WTC11 (cell line): ENCODE measurements at places on chromosomes 16 and 17. TPM values are rescaled to one million over a fixed set of nuclear protein-coding genes. Genes with fewer than 3 reads are reported as not detected.

GRCh38 chr17:5522476-5522875 is 36.1 kb downstream of the MIS12 start:
- H3K4me3 ChIP-seq, result no peak overlapping the region
- no peak for DNase-seq
- H3K36me3 ChIP-seq, result no peaks in the 10 kb centered on the region

GRCh38 chr17:27384726-27385125 is 71.5 kb upstream of the KSR1 start:
- DNase-seq, result no peak
- H3K27me3 ChIP-seq, result no peaks in the 10 kb centered on the region
- no peak overlapping the region for H3K27ac ChIP-seq
- H3K4me1 ChIP-seq, result no peaks in the 10 kb centered on the region

- no peaks in the 10 kb centered on the region for H3K27me3 ChIP-seq
- no peak for DNase-seq
- H3K4me3 ChIP-seq, result no peak overlapping the region
- no peaks in the 10 kb centered on the region for H3K4me1 ChIP-seq
- peaks cover 10% of the 10 kb centered on the region; the same call in 1 of the 2 replicates for H3K36me3 ChIP-seq
These were observed 9.1 kb downstream of the DEXI start for GRCh38 chr16:10932959-10933710.

GRCh38 chr17:77325577-77326075 is 184.9 kb downstream of the SEC14L1 start:
- DNase-seq, result peak; percentile 10
- H3K36me3 ChIP-seq, result no peaks in the 10 kb centered on the region; the same call in 1 of the 2 replicates

DNA sequence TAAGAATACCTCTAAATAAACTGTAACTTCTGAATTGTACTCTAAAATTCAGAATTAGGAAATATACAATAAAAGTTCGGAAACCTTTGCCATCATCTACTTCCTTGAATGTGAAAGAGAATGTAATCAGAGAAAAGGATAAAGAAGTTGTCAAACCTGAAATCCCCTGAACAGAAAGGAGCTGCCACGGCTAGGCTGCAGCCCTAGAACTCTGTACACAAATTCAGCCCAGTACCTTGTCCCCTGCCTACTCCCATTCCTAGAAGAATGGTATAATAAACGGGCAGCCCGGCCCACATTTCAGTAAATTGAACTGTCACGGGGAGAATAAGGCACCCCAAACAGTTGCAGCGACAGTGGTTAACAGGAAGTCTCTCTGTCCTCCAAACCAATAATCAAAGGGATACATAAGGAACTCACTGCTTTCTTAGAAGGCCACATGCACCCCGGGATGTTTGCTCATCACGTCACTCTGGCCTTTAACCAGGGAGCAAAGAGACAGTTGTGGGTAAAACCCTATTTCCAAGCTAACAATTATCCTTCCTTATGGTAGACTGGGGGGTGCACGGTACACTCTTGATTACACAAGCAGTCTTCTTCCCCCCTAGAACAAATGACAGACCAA is 24.3 kb upstream of the RFFL start:
- H3K4me1 ChIP-seq, result peaks cover 54% of the 10 kb centered on the region
- no peak overlapping the region for H3K27ac ChIP-seq
- H3K4me3 ChIP-seq, result peak overlapping the region; percentile 87
- no peak for DNase-seq
- peaks cover 4% of the 10 kb centered on the region for H3K27me3 ChIP-seq

GRCh38 chr16:11976850-11977375 is 379 bp downstream of the SNX29 start:
- peak overlapping the region; percentile 100 for H3K4me3 ChIP-seq
- peaks cover 22% of the 10 kb centered on the region for H3K4me1 ChIP-seq
- DNase-seq, result no peak
- no peaks in the 10 kb centered on the region; the same call in 1 of the 2 replicates for H3K36me3 ChIP-seq

DNA sequence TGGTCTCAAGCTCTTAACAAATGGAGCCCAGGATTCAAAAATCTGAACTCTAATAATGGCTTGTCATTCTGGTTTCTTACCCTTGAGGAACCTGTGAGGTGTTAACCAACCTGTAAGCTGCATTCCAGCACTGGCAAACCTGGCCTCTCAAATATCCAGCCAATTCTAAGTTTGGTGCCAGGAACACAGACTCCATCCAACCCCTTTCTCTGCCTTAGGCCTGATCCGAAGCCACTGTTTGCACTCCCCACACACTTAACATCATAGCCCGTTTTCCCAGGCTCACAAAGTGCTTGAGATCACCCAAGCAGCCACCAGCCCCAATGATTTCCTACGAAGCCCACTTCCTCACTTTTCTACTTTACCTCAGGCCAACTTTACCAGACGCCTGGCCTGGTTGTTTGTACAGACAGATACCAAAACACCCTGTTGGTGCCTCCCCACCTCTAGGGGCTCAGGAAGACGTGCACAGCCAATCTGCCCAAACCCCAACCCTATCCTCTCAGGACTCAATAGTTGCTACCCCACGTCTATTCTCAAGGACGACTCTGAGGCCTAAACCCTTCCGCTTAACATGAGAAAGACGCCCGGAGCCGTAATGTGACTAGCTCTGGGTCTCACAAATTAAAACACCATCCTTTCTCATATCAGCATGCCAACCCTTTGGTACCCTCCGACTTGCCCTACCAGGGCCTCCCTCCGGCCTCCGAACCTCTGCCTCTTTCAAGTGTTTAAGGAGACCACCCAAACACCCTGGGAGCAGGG is 3.2 kb upstream of the PER1 start:
- H3K27me3 ChIP-seq, result peaks cover 3% of the 10 kb centered on the region; the same call in 1 of the 2 replicates
- peaks cover 22% of the 10 kb centered on the region for H3K4me1 ChIP-seq
- no peak overlapping the region for H3K4me3 ChIP-seq
- no peak overlapping the region; the same call in 1 of the 2 replicates for H3K27ac ChIP-seq
- H3K36me3 ChIP-seq, result no peaks in the 10 kb centered on the region; the same call in 1 of the 2 replicates
- DNase-seq, result no peak

GRCh38 chr17:75152922-75153779 is 1.2 kb downstream of the JPT1 start:
- H3K27me3 ChIP-seq, result peaks cover 3% of the 10 kb centered on the region; the same call in 1 of the 2 replicates
- peak overlapping the region; percentile 97 for H3K4me3 ChIP-seq
- peak; percentile 47 for DNase-seq
- H3K4me1 ChIP-seq, result peaks cover 45% of the 10 kb centered on the region
- peak overlapping the region; percentile 90 for H3K27ac ChIP-seq

- no peaks in the 10 kb centered on the region for H3K36me3 ChIP-seq
- no peak for DNase-seq
- no peak overlapping the region for H3K4me3 ChIP-seq
- peaks cover 16% of the 10 kb centered on the region for H3K4me1 ChIP-seq
- no peak overlapping the region for H3K27ac ChIP-seq
- 0 out of 2 replicates have a peak, but pooled peaks cover 4% of the 10 kb centered on the region for H3K27me3 ChIP-seq
These were observed 5.3 kb upstream of the CCL1 start for GRCh38 chr17:34368196-34368945.

- peaks cover 17% of the 10 kb centered on the region for H3K4me1 ChIP-seq
- no peaks in the 10 kb centered on the region for H3K36me3 ChIP-seq
- DNase-seq, result peak; percentile 24
- no peaks in the 10 kb centered on the region for H3K27me3 ChIP-seq
These were observed 35.9 kb downstream of the CMTM4 start for GRCh38 chr16:66660422-66661209.

- H3K4me1 ChIP-seq, result peaks cover 32% of the 10 kb centered on the region
- H3K36me3 ChIP-seq, result no peaks in the 10 kb centered on the region
- H3K4me3 ChIP-seq, result peak overlapping the region; percentile 67
- H3K27ac ChIP-seq, result no peak overlapping the region
- H3K27me3 ChIP-seq, result peaks cover 95% of the 10 kb centered on the region
These were observed 466 bp downstream of the NEUROD2 start for GRCh38 chr17:39607057-39607850.

GRCh38 chr17:38578229-38579082 is 27.3 kb downstream of the SRCIN1 start:
- peak; percentile 64 for DNase-seq
- no peaks in the 10 kb centered on the region for H3K36me3 ChIP-seq
- H3K27ac ChIP-seq, result no peak overlapping the region
- H3K4me1 ChIP-seq, result peaks cover 54% of the 10 kb centered on the region
- peaks cover 90% of the 10 kb centered on the region for H3K27me3 ChIP-seq

GRCh38 chr17:15006421-15007128 is 258.6 kb downstream of the PMP22 start:
- H3K4me3 ChIP-seq, result no peak overlapping the region
- no peaks in the 10 kb centered on the region for H3K27me3 ChIP-seq
- no peak overlapping the region for H3K27ac ChIP-seq
- no peaks in the 10 kb centered on the region for H3K36me3 ChIP-seq
- DNase-seq, result no peak
- peaks cover 14% of the 10 kb centered on the region for H3K4me1 ChIP-seq

DNA sequence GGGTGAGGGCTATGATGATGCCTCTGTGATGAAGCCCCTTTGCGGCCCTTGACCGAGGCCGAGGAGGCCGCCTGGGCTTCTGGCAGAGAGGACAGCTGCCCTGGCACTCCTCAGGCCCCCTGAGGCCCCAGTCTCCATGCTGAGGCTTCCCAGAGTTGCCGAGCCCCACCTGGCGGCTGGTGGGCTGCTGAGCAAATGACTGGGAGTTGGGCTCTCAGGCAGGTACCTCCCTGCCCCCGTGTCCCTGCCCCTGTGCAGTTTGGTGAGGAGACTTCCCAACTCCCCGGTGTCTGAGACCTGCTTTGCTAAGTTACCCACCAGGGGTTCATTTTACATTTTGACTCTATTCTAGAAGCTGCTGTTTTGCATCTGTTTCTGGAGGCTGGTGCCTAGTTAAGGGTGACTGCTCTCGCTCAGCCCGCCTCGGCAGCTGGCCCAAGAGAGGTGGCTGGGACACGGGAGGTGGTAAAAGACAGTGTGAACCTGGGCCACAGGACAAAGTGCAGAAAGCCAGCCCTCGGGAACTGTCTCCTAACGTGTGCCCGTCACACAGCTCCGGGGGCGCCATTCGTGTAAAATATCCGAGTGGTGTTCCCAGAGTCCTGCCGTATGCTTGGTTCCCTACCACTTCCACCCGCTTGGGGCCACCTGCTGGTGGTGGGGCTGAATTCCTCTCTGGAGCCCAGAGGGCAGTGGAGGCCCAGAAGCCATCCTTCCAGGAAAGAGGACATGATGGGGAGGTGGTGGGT is 134.5 kb downstream of the RAB11FIP4 start:
- DNase-seq, result peak; percentile 48
- H3K27ac ChIP-seq, result no peak overlapping the region
- H3K4me1 ChIP-seq, result no peaks in the 10 kb centered on the region
- H3K27me3 ChIP-seq, result no peaks in the 10 kb centered on the region
- no peak overlapping the region for H3K4me3 ChIP-seq

Gene CFAP20
- 41.9 to 46.9 TPM (median 42.4 TPM) in 3 replicates for total RNA-seq

Gene SYT17
- 5.5 to 6.8 TPM (median 6.3 TPM) in 3 replicates for total RNA-seq

Gene NAGS
- 6.1 to 8.6 TPM (median 7.6 TPM) in 3 replicates for total RNA-seq

Gene C16orf96
- 1.3 to 2.1 TPM (median 1.5 TPM) in 3 replicates for total RNA-seq

Gene CMTM2
- total RNA-seq, result not detected in 3 replicates

Gene NKD1
- total RNA-seq, result 6.0 to 9.3 TPM (median 9.1 TPM) in 3 replicates

Gene CSNK1D
- 101 to 111 TPM (median 107 TPM) in 3 replicates for total RNA-seq
